ENCODE measurements at places on chromosomes 2 and 18. TPM values are rescaled to one million over a fixed set of nuclear protein-coding genes. Genes with fewer than 3 reads are reported as not detected.

Gene MC5R
- 5.5 TPM for polyA plus RNA-seq

DNA sequence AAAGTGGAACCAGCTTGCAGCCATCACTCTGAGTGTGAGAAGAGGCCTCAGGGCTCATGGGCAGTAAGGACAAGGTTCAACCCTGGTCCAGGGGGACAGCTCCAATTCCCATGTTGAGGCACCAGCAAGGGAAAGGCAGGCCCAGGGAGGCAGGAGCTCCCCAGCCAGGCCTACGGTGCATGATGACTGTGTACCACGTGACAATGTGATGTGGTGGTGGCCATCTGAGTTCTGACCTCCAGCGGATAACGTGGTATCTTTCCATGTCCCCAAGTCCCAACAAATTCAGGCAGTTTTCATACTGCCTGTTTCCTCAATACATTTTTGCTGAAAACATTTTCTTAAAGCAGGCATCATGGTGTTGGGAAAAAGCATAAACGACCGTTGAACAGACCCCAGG is 36.1 kb upstream of the COL6A3 start:
- no peak for DNase-seq

- peak; percentile 8 for DNase-seq
Measured at GRCh38 chr2:60926741-60927552, 45.6 kb downstream of the REL start.

Gene ARHGAP25
- 3.7 TPM for polyA plus RNA-seq

Gene VSNL1
- polyA plus RNA-seq, result 7.0 TPM

Gene SNTG2
- polyA plus RNA-seq, result not detected

- no peak for DNase-seq
Measured at GRCh38 chr2:70936979-70937811, 1.5 kb downstream of the ATP6V1B1 start.

- no peak for DNase-seq
Measured at GRCh38 chr2:64985447-64985846, 3.8 kb upstream of the SLC1A4 start.

Gene C1QL2
- polyA plus RNA-seq, result not detected

DNA sequence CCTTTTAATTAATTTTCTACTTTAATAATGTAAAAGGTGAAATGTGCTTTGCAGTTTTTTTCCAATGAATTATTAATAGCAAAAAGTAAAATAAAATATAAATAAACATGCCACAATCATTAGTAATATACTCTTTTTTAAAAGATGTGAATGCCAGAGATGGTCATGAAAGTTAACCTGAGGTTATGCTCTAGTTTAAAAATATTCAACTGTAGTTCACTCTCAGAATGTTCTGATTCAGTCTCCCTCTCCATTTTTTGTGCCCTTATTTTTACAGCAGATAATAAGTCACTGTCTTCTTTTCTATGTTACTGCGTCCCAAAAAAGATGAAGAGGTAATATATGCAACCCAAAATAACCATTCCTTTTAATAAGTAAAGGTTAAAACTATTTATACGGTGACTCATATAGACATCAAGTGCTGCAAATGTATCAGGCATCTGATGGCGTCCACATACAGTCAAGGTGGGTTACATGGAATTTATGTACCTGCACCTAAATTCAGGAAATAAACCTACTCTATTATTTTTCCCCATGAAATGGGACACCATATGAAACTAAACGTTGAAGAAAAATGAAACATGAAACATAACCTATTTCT is 153.6 kb upstream of the ZNF804A start:
- no peak for DNase-seq

DNA sequence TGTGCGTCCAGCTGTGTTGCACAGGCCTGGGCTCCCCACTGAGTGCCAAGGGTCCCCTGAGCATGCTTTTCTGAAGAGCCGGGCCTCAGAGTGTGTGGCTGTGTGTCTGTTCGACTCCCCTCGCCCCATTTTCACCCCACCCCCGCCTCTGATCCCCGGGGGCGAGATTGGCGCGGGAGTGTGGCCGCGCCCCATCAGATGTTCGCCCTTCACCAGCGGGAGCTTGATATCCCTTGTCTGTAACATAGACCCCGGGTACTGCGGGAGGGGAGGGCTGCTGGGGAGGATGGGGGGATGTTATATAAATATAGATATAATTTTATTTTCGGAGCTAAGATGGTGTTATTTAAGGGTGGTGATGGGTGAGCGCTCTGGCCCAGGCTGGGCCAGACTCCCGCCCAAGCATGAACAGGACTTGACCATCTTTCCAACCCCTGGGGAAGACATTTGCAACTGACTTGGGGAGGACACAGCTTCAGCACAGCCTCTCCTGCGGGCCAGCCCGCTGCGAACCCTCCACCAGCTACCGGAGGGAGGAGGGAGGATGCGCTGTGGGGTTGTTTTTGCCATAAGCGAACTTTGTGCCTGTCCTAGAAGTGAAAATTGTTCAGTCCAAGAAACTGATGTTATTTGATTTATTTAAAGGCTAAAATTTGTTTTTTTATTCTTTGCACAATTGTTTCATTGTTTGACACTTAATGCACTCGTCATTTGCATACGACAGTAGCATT is 1.5 kb downstream of the RHOB start:
- no peak for DNase-seq

DNA sequence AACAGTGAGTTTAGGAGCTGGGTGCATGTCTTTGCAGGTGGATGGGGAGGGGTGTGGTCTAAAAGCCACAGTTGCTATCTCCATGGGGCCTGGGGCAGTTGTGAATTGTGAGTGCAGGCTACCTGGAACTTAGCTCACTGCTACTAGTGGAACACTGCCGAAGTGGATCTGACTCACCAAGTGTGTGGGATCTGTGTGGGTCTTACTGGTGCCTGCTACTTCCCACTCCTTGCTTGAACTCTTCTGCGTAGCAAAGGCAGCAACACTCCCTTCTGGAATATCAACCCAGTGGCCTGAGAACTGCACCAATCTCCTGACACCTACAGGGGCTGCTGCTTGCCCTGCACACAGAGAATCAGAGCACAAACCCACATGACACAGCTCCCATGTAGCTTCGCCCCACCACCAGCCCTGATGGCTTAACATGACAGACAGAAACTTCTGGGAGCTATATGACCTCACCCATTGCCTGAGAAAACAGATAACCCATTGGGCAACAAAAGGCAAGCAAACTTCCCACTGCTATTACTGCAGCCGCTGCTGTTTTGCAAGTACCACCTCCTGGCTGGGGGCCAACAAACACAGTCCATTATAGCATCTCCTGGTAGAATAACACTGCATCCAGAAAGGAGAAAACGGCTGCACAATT is 455.1 kb upstream of the DDX18 start:
- no peak for DNase-seq

GRCh38 chr2:176892676-176893226 is 319.8 kb upstream of the HNRNPA3 start:
- no peak for DNase-seq
